Cortex of kidney (tissue), 1 donor: ENCODE measurements at places on chromosomes 3 and 15.

GRCh38 chr3:56748663-56749231, 53.0 kb downstream of the ARHGEF3 start:
- DNase-seq = no peak

GRCh38 chr3:166029507-166029906, 192.3 kb upstream of the BCHE start:
- no peak for DNase-seq

- no peak for DNase-seq
Measured at GRCh38 chr3:24551626-24552025, 57.0 kb upstream of the THRB start.

- no peak for DNase-seq
Measured at GRCh38 chr3:50971487-50971924, 296.8 kb downstream of the DOCK3 start.

- DNase-seq = no peak
Measured at GRCh38 chr3:11467875-11468274, 175.8 kb downstream of the VGLL4 start.

- no peak for DNase-seq
Measured at GRCh38 chr3:170410428-170411029, 8.1 kb upstream of the CLDN11 start.

GRCh38 chr3:56917361-56918110, 115.8 kb upstream of the ARHGEF3 start:
- no peak for DNase-seq

DNA sequence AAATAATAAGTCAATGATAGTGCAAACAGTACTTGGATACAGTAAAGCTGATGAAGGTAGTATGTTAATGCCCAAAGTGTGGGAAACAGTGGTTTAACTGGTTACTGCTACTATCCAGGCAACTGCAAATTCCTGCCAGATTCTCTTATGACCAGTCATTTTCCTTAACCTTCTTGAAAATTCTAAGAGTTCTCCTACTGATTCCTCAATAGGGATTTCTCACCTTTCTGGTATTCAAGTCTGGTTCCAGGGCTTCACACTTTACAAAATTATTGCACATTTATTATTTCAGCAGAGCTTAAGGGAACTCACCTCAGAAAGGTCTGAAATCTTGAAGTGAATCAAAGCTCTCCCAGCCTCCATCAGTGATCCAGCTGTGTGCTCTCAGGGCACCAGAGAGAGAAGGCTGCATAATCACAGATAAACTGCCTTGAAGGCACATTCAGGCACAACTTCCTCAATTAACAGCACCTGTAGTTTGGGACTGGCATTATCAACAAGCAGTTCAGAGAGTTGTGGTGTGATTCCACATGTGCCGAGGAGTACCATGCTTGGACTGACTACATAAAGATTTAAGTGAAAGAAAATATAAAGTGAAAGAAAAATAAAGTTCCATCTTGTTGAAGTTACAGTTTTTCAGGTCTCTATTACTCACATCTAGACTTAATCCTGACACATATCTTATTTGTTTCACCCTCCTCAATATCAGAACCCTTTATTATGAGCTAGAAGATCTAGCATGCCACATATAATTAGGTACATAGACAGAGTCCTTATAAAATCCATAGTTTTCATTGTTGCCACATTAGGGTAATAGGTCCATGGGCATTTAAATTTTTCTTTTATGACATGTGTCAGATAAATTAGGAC, 59.5 kb upstream of the TIPARP start:
- no peak for DNase-seq

GRCh38 chr15:92005154-92005553, 151.6 kb downstream of the SLCO3A1 start:
- DNase-seq = no peak

- no peak for DNase-seq
Measured at GRCh38 chr3:179560791-179561190, 1.9 kb upstream of the ACTL6A start.

DNA sequence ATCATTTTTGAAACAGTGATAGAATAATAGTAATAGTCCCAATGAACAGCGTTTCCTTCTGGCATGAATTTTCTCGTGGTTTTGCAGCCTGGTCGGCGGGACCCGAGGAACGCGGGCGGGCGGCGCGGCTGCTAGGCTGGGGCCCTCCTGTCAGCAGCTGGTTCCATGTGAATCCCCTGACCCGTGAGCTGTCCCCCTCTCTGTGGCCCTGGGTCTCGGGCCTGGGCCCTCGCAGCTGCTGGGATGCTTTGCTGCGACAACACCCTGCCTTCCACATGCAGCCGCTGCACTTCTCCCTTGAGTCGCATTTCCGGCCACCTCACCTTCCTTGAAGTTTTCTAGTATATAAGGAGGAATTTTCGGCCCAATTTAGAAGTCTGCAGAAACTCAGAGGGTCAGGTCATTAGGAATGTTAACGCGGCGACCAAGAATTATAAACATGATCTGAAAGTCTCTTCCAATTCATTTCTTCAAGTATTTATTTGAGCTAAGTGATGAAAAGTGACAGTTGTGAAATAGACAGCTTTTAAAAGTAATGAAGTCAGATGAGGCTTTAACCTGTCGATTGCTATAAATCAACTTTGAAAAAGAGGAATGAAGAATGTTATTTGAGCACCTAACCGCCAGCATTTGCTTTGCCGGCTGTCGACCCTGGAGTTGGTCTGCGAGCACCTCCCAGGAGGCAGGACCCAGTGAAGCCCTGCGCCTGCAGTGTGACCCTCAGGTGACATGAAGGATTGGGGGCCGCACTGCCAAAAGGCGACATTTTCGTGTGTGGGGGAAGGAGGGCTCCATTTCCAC, 27.7 kb downstream of the NR2F2 start:
- DNase-seq = no peak

GRCh38 chr15:38362355-38362754, 91.6 kb upstream of the FAM98B start:
- no peak for DNase-seq

- DNase-seq = no peak
Measured at GRCh38 chr3:186239321-186239720, 122.7 kb downstream of the DGKG start.

- DNase-seq = no peak
Measured at GRCh38 chr3:159785273-159785708, 203.3 kb upstream of the IL12A start.

GRCh38 chr15:58611731-58612676, 137.5 kb downstream of the ADAM10 start:
- no peak for DNase-seq

DNA sequence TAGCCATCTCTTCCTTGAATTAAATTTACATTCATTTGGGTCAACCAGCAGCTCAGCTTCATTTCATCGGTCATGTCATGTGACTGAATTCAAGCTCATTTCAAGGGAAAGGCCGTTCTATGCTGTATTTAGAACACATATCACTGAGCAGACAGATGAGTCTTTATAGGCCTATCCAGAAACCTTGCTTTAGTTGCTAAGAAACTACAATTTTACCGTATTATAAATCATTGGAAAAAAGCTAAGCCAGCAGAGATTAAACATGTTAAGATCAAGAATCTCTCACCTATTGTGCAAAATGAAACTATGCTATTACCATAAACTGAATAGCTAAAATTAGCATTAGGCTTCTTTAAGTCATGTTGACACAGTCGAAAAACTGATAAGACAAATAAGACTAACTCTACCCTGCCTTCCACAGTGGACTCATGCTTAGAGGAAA, 2.2 kb downstream of the NPTN start:
- no peak for DNase-seq

GRCh38 chr3:126918355-126918821, 64.5 kb upstream of the PLXNA1 start:
- no peak for DNase-seq

DNA sequence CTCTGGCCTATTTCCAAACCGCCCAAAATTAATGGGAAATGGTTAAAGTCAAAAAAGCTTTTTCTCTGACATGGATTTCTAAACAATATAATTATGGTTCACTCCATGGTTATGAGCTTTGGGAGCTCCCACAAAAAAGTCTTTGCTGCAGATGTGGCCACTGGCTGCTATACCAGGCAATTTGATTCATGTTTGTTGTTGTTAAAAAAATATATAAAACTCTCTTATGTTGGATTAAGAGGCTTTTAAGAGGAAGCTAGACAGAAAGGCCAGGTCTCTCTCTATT, 258.6 kb downstream of the TIGIT start:
- no peak for DNase-seq

DNA sequence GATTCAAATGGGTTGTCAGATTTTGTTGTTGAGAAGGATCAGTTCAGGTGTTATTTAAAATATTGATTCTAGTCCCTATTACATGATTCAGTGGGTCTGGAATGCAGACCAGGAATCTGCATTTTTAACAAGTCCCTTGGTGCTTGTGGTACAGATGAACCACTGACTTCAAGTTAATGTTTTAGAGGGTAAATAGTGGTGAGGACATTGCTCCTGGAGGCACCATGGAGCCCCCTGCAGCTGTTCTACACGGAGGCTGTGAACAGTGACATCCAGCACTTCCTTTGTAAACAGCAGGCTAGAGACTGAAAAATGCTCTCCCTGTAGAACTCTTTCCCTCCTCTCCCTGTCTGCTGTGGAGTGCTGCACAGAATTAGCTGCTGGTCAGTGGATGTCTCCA, 4.8 kb upstream of the FSIP1 start:
- DNase-seq = no peak

DNA sequence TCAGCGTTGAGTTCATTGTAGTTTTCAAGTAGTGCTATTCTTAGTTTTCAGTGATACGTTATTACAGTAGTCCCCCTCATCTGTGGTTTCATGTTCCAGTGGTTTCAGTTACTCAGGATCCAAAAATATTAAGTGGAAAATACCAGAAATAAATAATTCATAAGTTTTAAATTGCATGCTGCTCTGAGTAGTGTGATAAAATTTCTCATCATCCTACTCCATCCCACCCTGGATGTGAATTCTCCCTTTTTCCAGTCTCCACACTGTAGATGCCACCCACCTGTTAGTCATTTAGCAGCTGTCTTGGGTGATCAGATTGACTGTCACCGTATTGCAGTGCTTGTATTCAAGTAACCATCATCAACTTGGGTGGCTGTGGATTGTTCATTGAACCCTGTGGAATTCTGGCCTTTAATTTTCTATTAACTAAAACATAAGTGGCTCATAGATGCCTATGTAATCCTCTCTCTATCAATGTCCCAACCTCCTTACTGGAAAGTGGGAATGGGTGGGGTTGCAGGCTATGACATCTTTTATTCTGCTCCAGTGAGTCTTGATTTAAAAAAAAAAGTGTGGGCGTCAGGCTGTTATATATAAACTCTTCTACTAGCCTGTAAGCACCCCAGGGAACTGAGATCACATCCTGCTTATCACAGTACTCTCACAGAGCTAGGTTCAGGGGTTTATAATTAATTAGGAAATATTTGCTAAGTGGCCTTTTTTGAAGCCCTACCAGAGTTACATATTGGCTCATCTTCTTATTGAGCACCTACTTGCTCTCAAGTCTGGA, 97.5 kb downstream of the CFAP20DC start:
- DNase-seq = no peak

- DNase-seq = no peak
Measured at GRCh38 chr15:100570735-100571313, 31.2 kb downstream of the LINS1 start.

DNA sequence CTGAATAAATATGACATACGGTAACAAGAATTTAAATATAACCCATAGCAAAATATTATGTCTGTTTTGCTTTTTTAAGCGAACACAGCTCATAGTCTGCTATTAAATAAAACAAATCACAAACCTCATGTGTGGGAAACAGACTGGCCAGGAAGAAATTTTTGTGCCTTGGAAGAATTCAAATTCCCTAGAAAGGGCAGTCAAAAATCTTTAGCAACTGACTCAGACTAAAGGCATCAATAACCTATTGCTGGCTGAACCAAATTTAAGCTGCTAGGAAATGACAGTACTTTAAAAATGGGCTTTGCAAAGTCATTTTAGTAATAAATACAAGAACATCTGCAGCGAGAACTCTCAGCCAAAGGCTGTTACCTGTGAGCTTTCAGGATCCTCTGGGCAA, 151.4 kb downstream of the PLD1 start:
- no peak for DNase-seq

DNA sequence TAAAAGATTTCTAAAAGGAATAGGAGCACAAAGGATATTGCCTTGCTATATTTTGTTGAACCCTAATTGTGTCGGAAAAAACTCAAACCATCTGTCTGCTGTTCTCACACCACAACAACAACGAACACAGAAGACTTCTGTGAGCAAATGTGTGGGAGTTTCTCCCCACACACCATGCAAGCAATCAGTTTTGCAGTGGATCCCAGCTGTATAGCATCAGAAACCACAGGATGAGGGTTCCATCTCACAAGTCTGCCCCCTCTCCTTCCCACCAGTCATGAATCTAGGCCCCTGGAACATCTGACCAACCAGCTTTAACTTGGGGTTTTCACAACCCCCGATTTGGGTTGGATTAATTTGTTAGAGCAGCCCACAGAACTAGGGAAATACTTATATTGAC, 91.3 kb upstream of the SLC4A7 start:
- no peak for DNase-seq

DNA sequence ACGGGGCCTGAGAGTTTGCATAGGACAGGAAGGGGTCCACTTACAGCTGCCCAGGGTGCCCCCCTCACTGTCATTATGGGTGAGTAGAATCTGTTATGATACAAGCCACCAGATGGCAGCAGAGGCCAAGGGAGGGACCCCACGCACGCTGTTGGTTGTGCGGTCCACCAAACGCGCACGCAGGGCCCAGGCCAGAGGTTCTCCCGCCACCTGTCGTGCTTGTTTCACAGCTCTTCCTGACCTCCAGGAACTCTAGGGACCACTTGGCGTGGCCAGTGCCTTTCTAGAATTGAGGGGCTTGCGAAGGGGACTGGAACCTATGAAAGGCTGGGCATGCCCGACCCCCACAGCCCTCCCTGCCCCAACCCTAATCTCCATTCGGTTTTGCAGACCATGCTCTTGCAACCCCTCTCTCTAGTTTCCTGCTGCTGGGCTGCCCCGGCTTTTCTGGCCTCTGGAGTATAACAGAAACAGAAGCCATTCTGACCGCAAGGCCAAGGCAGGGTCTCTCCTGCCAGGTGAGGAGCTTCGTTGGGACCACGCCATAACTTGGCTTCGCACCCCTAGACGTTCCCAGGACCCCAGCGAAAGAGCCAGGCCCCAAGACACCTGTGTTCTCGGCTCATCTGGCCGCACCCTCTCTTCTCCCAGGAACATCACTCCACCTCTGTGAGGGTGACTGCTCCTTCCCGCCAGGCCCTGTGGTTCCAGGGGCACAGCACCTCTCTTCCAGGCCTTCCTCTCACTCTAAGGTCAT, 46.0 kb downstream of the ALDH1L1 start:
- no peak for DNase-seq

DNA sequence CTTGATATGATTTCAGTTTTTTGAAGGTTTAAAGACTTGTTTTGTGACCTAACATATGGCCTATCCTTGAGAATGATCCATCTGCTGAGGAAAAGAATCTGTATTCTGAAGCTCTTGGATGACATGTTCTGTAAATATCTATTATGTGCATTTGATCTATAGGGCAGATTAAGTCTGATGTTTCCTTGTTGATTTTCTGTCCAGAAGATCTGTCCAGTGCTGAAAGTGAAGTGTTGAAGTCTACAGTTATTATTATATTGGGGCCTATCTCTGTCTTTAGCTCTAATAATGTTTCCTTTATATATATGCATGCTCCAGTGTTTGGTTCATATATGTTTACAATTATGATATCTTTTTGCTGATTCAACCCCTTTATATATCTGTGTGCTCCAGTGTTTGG, 362.8 kb downstream of the EPHA6 start:
- DNase-seq = no peak
